ENCODE measurements at places on chromosomes 11 and 22.

- DNase-seq = no peak
Measured at GRCh38 chr11:2694995-2695939, 4.5 kb downstream of the KCNQ1OT1 start.

DNA sequence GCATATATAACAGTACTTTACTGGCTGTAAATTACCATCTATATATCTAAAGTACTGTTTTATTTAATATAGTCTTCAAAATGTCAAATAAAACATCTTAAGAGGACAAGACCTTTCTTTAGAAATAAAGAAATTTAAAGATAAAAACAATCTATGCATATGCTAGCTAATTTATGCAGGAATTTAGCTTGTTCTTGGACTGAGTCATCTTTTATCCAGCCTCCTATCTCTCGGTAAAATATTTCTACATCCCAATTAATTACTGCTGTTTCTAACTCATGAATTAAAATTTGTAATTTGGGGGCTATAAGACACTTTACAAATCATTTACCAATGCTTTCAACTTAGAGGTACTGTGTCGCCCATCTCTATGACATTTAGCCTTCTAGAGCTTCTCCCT lies 72.8 kb upstream of the DDI1 start:
- DNase-seq = no peak

GRCh38 chr22:47291565-47292495 lies 529.4 kb downstream of the TBC1D22A start:
- no peak for DNase-seq

GRCh38 chr11:19453651-19454257 lies 213.0 kb upstream of the E2F8 start:
- no peak for DNase-seq

DNA sequence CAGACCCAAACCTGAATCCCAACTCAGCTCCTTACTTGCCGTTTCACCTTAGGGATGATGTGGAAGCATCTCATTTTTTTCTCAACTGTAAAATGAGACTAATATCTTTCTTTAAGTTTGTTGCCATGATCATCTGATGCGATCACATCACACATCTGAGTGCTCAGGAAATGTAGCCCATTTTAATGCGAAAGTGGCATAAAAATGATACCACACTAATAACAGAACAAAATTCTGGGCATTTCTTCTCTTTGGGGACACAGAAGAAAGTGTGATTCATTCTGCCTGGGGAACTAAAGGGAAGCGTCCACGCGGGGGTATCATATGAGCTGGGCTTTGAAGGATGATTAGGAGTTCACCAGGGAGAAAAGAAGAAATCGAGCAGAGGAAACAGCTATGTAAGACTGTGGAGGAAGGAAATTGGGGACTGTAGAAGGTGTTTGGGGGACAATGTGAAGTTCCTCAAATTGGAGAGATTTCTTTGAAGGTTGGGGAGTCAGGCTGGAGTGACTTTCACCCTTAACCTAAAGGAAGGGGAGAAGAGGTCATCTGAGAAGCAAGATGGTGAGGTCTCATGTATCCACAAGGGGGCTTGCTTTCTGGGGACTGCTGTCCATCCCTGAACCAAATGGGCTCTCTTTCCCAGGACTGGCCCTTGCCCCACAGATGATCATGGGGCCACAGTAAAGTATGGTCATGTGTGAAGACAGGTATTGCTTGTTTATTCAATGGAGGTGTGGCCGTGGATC lies 49.7 kb upstream of the NNMT start:
- DNase-seq = no peak

DNA sequence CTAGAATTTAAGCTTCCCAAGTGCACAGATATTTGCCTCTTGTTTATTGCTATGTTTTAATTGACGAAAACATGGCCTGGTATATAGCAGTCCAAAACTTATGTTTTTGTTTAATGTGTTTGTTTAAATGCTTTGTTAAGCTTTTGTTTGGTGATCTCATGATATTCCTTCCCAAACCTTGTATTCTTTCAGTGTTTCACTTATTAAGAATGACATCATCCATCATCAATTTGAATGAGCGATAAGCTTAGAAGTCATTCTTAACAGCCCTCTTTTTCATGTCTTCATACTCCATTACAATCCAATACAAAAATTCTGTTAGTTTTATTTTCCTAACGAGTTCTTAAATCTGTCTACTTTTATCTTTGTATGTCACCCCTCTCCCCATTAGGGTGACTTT lies 206.0 kb downstream of the DYNC2H1 start:
- no peak for DNase-seq

DNA sequence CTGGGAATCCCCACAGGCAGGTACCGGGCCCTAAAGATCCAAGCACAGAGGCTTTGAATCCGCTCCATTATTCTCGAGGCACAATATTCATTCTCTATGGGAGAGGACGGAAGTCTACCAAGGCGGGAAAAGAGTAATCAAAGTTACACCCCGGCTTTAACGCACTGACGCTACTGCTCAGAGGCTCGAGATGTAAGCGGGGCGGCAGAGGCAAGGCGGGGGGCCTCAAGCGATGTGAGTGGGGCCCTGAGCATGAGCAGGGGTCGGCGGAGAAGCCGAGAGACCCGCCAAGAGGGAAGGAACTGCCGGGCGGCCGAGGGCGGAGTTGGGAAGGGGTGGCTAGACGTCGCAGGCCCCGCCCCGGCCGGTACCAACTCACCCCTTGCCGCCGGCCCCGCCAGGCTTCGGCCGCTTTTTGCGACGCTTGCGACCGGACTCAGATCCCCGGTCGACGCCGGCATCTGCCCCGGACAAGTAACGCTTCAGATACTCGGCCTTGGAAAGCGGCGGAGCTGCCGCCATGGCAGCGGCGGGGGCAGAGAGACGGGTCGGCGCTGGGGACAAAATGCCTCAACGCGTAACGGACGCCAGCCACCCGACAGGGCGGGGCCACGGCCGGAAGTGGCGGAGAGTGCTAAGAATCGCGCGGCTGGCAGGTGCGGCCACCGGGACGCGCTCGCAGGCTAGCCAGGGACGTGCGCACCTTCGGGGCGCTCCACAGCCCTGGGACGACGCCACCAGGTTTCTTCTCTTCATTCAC lies at the start of gene BUD13:
Gene BUD13, minus strand, starts transcription at position 545 of the 760 bp plus-strand sequence. Its CDS starts 23 bp downstream, at position 522.
- peak; percentile 53 for DNase-seq

GRCh38 chr22:27022274-27022895 lies 365.0 kb downstream of the MIAT start:
- DNase-seq = no peak

GRCh38 chr11:86140334-86140990 lies 71.6 kb upstream of the PICALM start:
- no peak for DNase-seq

- peak; percentile 74 for DNase-seq
Measured at GRCh38 chr22:28229566-28230485, 310.8 kb upstream of the PITPNB start.

- no peak for DNase-seq
Measured at GRCh38 chr11:14422814-14423182, 63.8 kb upstream of the RRAS2 start.

- peak; percentile 13 for DNase-seq
Measured at GRCh38 chr11:34512840-34513681, 533 bp downstream of the ELF5 start.

DNA sequence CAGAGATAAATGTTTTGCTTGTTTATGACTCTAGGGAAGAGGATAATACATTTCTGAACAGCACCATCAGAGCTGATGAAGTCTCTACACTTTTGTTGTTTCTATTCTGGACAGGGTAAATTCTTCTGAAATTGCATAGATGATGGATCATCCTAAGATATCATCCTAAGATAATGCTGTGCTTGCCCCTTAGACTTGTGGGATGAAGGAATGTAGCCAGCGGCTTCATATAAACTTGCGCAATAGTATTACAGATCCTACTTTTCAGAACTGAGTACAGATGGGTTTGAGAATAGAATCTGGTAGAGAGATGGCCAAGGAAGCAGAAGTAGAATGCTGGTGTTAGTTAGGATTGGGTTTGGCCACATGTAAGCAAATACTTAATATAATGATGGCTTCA lies 61.0 kb downstream of the NCAM1 start:
- no peak for DNase-seq

GRCh38 chr11:62669420-62670161 lies 1.9 kb upstream of the UQCC3 start:
- no peak for DNase-seq

GRCh38 chr22:38860283-38861169 lies 11.5 kb downstream of the CBX6 start:
- DNase-seq = no peak

GRCh38 chr11:100991541-100991940 lies 138.1 kb downstream of the PGR start:
- no peak for DNase-seq

- DNase-seq = no peak
Measured at GRCh38 chr11:66266378-66267038, 1.9 kb upstream of the RAB1B start.

DNA sequence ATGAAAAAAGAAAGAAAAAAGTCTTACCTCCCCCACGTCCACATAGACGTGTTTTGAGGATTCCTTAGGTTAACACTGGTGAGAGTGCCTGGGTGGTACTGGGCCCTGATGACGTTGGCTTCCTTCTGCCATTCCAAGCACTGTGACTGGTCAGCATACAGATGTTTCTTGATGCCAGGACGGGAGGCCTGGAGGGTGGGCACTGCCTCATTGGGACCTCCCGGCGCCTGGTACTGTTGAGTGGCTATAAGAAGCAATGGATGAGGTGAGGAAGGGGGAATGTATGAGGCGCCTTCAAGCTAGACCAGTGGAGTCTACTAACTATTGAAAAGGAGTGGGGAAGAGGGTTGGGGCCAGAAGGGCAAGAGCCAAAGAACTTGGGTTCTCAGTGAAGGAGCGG lies 45.3 kb downstream of the MICAL2 start:
- no peak for DNase-seq

GRCh38 chr11:45036010-45036409 lies 85.3 kb upstream of the TP53I11 start:
- DNase-seq = no peak

GRCh38 chr11:106706355-106706754 lies 311.9 kb downstream of the GUCY1A2 start:
- DNase-seq = peak; percentile 45

Measured in fibroblast of skin of left quadriceps (primary cell).